EL (cell line): ENCODE measurements at places on chromosomes 4 and X.

DNA sequence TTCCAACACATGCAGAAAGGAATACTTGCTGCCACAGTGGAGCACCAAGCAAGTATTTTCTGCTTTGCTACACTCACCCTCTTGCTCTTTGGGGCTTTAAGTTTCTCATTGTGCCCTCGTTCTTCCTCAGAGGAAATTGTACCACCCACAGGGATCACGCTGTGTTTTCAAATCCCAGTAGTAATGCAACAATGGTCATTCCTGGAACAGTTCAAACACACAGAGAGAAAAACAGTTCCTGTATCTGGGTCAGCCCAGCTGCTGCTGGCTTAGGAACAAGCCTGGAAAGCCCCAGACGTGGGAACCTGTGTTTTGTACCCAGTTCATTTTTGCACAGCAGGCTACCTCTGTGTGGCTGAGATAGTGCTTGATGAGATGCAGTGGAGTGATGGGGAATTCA, 907.8 kb downstream of the STPG2 start:
- no peak for DNase-seq

- no peak for DNase-seq
These were observed 42.8 kb downstream of the HTT-AS start for GRCh38 chr4:3031357-3032082.

DNA sequence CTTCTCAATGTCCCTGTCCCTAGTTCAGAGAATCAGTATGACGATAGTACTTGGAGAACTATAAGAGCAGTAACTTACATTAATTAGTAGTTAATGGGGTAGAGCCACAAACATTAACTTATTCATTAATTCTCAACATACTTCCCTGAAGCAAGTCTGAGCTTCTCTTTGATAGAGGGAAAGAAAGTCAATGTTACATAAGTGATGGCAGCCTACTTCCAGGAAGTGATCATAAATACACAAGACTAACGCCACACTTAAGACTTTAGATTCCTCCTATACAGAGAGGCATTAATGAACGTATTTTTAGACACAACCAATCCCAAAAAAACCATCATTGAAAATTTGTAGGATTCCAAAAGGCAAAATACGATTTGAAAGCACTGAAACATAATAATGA, 33.8 kb downstream of the TSPAN5 start:
- DNase-seq: no peak

DNA sequence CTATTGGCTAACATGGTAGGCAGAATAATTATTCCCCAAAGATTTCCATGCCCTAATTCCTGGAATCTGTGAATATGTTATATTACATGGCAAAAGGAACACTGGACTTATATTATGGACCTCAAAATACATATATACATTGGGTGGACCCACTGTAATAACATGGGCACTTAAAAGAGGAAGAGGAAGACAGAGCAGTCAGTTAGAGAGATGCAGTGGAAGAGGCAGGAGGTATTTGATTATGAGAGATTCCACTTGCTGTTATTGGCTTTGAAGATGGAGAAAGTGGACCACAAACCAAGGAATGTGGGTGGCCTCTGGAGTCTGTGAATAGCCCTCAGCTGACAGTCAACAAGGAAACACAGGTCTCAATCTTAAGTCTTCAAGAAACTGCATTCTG, 14.0 kb upstream of the ART3 start:
- no peak for DNase-seq

GRCh38 chrX:68931345-68931744, 102.5 kb downstream of the EFNB1 start:
- DNase-seq: no peak

DNA sequence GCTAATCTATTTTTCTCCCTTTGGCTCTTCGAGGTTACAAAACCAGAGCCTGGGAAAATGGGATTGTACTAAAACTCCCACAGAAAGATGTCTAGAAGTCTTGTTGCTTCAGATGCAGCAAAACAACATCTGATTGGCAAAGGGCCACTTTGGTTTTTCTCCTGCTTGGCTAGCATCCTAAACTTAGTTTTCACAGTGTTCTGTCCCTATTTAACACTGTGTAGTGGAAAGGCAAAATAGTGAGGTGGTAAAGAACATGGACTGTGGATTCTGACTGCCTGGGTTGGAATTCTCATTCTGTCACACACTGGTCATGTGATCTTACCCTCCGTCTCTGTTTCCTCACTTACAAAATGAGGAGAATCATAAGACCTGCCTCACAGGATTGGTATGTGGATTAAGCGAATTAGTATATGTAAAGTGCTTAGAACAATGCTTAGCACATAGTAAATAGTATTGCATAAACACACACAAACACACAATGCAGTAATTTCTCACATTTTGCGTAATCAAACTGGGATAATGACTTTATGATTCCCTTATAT, 23.5 kb downstream of the TIGD2 start:
- peak; percentile 79 for DNase-seq

DNA sequence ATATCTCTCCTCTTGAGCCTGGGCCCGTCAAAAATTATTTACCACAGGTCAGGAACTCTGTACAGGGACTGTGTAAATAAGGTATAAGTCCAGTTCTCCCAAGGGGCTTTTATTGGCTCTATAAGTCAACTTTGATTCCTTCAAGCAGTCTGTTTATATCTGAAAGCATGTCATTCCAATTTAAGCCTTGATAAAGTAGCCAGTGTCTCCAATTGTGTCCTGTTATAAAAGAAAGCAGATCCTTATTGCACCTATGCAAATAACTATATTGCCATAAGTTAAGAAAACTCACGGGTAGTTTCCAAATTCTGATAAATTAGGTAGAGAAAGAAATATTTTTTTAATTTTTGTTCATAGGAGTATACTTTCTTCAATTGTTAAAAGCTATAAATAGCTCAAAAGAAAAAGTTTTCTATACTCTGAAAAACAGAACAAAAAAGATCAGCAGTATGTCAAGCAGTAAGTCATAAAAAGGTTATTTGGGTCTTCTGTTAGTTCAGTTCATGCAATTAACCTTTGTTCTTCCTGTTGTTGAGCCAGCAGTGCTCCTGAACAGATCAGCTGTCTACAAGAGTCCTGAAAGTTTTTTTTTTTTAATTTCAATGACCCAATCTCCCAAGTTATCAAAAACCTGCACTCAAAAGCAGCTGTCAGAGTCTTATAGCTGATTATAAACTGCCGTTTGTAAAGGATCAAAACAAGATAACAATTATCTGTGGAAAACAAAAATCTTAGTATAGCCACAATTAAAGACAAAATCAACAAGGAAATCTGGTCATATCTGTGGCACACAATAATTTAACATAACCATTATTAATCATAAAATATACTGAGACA, 178.4 kb upstream of the GALNT7 start:
- DNase-seq: no peak

GRCh38 chrX:54747733-54748393, 50.2 kb downstream of the ITIH6 start:
- DNase-seq: no peak

DNA sequence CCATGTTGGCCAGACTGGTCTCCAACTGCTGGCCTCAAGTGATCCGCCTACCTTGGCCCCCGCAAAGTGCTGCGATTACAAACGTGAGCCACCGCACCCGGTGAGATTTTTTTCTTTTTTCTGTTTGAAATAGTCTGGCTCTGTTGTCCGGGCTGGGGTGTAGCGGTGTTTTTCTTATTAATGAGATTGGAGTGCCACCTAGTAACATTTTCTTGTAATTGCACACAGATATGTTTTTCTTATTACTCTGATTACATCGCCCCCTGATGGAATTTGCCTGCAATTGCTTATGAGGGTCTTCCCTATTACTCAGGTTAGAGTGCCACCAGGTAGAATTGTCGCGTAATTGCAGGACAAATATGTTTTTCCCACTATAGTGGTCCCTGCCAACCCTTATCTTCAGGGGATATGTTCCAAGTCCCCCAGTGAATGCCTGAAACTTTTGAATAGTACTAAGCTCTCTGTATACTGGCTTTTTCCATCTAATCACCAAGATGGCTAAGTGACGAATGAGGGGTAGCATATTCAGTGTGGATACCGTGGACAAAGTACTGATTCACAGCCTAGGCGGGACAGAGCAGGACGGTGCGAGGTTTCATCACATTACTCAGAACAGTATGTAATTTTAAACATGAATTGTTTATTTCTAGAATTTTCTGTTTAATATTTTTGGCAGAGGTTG, 8.6 kb upstream of the PDHA1 start:
- no peak for DNase-seq

DNA sequence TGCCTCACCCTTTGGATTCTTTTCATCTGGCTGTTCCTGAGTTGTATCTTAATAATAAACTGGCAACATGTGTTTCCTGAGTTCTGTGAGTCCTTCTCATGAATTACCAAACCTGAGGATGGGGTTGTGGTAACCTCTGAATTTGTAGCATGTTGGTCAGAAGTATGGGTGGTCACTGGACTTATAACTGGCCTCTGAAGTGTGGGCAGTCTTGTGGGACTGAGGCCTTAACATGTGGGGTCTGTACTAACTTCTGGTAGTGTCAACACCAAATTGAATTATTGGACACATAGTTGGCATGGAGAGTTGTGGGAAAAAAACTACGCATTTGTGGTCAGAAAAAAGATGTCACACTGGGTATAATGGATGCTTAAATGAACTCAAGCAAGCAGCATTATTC, 45.0 kb upstream of the TNIP3 start:
- no peak for DNase-seq
